Testis (tissue), 5 donors: ENCODE measurements at places on chromosomes 12 and 14. TPM values are rescaled to one million over a fixed set of nuclear protein-coding genes. Genes with fewer than 3 reads are reported as not detected.

LTB4R gene
- 10.3 TPM for total RNA-seq

GDF3 gene
- not detected for total RNA-seq

GRCh38 chr12:124687917-124688316, 120.5 kb upstream of the NCOR2 start:
- peaks cover 39% of the 10 kb centered on the region for H3K4me1 ChIP-seq
- no peaks in the 10 kb centered on the region for H3K36me3 ChIP-seq
- no peak for DNase-seq
- no peak overlapping the region for H3K4me3 ChIP-seq

- H3K36me3 ChIP-seq: no peaks in the 10 kb centered on the region
- H3K27me3 ChIP-seq: no peaks in the 10 kb centered on the region
- no peak for DNase-seq
- no peak overlapping the region for H3K27ac ChIP-seq
- no peak overlapping the region for H3K4me3 ChIP-seq
- H3K4me1 ChIP-seq: no peaks in the 10 kb centered on the region
These were observed 12.9 kb upstream of the CORO1C start for GRCh38 chr12:108744021-108744897.

GRCh38 chr12:123233505-123234308, 471 bp downstream of the MTRFR start:
- H3K4me3 ChIP-seq: peak overlapping the region; percentile 79
- no peaks in the 10 kb centered on the region for H3K36me3 ChIP-seq
- no peaks in the 10 kb centered on the region for H3K27me3 ChIP-seq

CLEC4C gene
- total RNA-seq: 2.0 TPM

- H3K27ac ChIP-seq: no peak overlapping the region
- DNase-seq: no peak
- no peaks in the 10 kb centered on the region for H3K27me3 ChIP-seq
- H3K36me3 ChIP-seq: no peaks in the 10 kb centered on the region
- no peak overlapping the region for H3K4me3 ChIP-seq
These were observed 16.9 kb downstream of the BDKRB1 start for GRCh38 chr14:96272777-96273473.

DPPA3 gene
- total RNA-seq: 1.1 TPM
